ENCODE measurements at places on chromosomes 2 and 18. TPM values are rescaled to one million over a fixed set of nuclear protein-coding genes. Genes with fewer than 3 reads are reported as not detected.
A peak's percentile ranks its signal among the peaks of the same experiment; 100 is the strongest.

The GAD1 gene
- 0.73 TPM for total RNA-seq

The CXCR1 gene
- total RNA-seq = not detected

The LMAN1 gene
- total RNA-seq = 134 TPM

DNA sequence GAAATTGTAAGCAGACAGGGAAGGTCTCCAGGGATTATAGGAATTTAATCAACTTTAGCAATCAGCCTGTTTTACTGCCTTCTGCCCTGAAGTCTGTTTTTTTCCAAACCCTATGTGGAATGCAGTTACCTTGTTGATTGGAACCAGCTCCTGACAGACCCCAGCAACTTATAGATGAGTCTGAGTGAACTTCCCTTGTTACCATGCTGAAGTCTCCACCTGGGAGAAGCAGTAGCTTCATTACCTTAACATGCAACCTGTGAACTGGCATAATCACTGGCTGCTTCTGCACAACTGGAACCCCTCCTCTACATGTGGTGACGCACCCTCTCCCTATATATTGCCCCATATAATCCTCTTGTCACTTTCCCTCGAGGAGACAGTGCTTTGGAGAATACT lies 226.3 kb upstream of the SPOPL start:
- ATAC-seq = no peak

- ATAC-seq = no peak
These were observed 1.8 kb downstream of the DNAJC10 start for GRCh38 chr2:182717816-182718215.

DNA sequence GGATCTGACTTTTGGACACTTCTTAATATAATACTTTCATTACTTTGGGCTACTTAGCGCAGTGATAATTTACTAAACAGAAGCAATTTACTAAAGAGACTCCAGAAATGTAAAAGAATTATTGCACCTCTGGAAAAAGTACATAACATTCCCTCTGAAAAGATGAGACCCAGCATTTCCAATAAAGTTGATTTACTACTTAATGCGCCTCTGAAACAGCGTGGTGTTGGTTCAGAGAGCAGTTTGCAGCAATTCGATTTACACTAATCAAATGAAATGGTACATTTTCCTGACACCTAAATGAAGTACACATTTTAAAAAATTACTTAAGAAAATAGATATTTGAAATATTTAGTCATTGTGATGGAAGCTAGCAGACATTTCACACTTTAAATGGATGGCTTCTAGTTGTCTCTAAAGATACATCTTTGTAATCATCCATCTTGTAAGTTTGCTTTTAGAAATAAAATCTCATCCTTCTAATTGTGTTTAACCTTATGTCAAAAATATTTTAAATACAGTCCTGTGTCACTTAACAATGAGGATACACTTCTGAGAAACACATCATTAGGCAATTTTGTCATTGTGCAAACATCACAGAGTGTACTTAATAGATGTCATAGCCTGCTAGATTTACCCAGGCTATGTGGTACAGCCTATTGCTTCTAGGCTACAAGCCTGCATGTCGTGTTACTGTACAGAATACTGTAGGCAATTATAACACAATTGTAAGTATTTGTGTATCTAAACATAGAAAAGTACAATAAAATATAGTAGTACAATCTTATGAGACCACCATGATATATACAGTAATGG lies 284.6 kb upstream of the UBE2E3 start:
- ATAC-seq = no peak

DNA sequence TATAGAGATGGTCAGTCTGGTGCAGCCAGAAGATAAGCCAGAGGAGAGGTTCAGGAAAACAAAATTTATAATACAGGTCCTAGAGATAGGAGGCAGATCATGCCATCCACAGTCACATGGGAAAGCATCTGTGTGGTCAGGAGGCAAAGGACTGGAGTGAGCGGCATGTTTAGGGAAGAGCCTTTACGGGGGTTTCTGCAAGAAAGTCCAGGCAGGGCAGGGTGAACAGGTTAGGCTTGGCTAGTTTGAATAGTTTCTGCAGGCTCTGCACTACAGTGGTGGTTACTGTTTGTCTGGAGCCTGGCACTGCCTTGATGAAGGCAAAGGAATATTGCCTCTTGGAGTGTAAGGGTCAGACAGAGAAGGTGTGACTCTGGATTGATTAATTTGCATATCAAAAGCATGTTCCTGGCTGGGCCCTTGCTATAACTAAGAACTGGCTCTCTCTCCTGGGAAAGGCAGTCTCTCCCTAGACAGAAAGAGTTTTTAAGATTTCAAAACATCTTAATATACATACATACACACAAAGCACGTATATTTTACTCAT lies 1034.7 kb upstream of the CHAC2 start:
- no peak for ATAC-seq

GRCh38 chr2:209351636-209352035 lies 72.2 kb upstream of the MAP2 start:
- no peak for ATAC-seq

GRCh38 chr2:101012054-101012705 lies 10.1 kb downstream of the RPL31 start:
- ATAC-seq = peak; percentile 78

- ATAC-seq = peak; percentile 35
These were observed 245.8 kb upstream of the SLC39A10 start for GRCh38 chr2:195411219-195411687.

All from activated T-helper 17 cell treated with anti-CD3 and anti-CD28 coated beads, Interleukin-2, amount 50 U/mL, for 72 hours (primary cell).